ENCODE measurements at places on chromosomes 4 and X. TPM values are rescaled to one million over a fixed set of nuclear protein-coding genes. Genes with fewer than 3 reads are reported as not detected.

Gene TCEAL3
- 61.4 TPM for total RNA-seq

- DNase-seq, result no peak
Measured at GRCh38 chr4:16035843-16036242, 48.0 kb downstream of the PROM1 start.

Gene SPATA4
- 0.72 TPM for total RNA-seq

GRCh38 chr4:83589279-83589678 is 53.4 kb downstream of the GPAT3 start:
- no peak for DNase-seq

- no peak for DNase-seq
Measured at GRCh38 chr4:5842456-5842855, 50.4 kb downstream of the CRMP1 start.

GRCh38 chrX:68059469-68059868 is 373.8 kb downstream of the OPHN1 start:
- no peak for DNase-seq

Gene SLC16A2
- total RNA-seq, result 6.3 TPM
